Activated naive CD8-positive, alpha-beta T cell treated with anti-CD3 and anti-CD28 coated beads for 36 hours (primary cell): ENCODE measurements at places on chromosomes 4 and X. TPM values are rescaled to one million over a fixed set of nuclear protein-coding genes. Genes with fewer than 3 reads are reported as not detected.
A peak's percentile ranks its signal among the peaks of the same experiment; 100 is the strongest.

SLC38A5 gene
- total RNA-seq = 156 TPM

ACE2 gene
- total RNA-seq = not detected

SLC49A3 gene
- 0.43 TPM for total RNA-seq

SLITRK4 gene
- not detected for total RNA-seq

CYBB gene
- total RNA-seq = 0.50 TPM

JADE3 gene
- 0.85 TPM for total RNA-seq

CCDC120 gene
- total RNA-seq = 3.7 TPM

ARHGEF38 gene
- total RNA-seq = not detected

PHOX2B gene
- total RNA-seq = not detected

- H3K4me1 ChIP-seq = no peaks in the 10 kb centered on the region
- H3K4me3 ChIP-seq = no peak overlapping the region
- no peak for DNase-seq
- no peak overlapping the region for H3K27ac ChIP-seq
- H3K36me3 ChIP-seq = no peaks in the 10 kb centered on the region
These were observed 772.0 kb downstream of the TECRL start for GRCh38 chr4:63637270-63637669.

- H3K4me1 ChIP-seq = peaks cover 12% of the 10 kb centered on the region
- H3K4me3 ChIP-seq = no peak overlapping the region
- DNase-seq = no peak
- H3K27ac ChIP-seq = no peak overlapping the region
These were observed 97.6 kb downstream of the CASK start for GRCh38 chrX:41825796-41826195.

GRCh38 chr4:25246680-25247611 is 13.1 kb downstream of the PI4K2B start:
- H3K27ac ChIP-seq = no peak overlapping the region
- H3K4me1 ChIP-seq = peaks cover 25% of the 10 kb centered on the region
- no peaks in the 10 kb centered on the region for H3K27me3 ChIP-seq
- no peak overlapping the region for H3K4me3 ChIP-seq
- H3K36me3 ChIP-seq = peaks cover 44% of the 10 kb centered on the region
- no peak for DNase-seq

- no peaks in the 10 kb centered on the region for H3K27me3 ChIP-seq
- no peaks in the 10 kb centered on the region for H3K36me3 ChIP-seq
- no peak for DNase-seq
- H3K4me3 ChIP-seq = no peak overlapping the region
- no peak overlapping the region for H3K27ac ChIP-seq
These were observed 35.8 kb downstream of the CHRDL1 start for GRCh38 chrX:110759785-110760184.

- no peaks in the 10 kb centered on the region for H3K27me3 ChIP-seq
- H3K4me3 ChIP-seq = no peak overlapping the region
- H3K36me3 ChIP-seq = no peaks in the 10 kb centered on the region
- no peak overlapping the region for H3K27ac ChIP-seq
These were observed 185.5 kb upstream of the PITX2 start for GRCh38 chr4:110808351-110808878.

- H3K36me3 ChIP-seq = no peaks in the 10 kb centered on the region
- no peak overlapping the region for H3K27ac ChIP-seq
- H3K27me3 ChIP-seq = no peaks in the 10 kb centered on the region
- H3K4me1 ChIP-seq = no peaks in the 10 kb centered on the region
These were observed 34.9 kb upstream of the SH3RF1 start for GRCh38 chr4:169305651-169306050.

DNA sequence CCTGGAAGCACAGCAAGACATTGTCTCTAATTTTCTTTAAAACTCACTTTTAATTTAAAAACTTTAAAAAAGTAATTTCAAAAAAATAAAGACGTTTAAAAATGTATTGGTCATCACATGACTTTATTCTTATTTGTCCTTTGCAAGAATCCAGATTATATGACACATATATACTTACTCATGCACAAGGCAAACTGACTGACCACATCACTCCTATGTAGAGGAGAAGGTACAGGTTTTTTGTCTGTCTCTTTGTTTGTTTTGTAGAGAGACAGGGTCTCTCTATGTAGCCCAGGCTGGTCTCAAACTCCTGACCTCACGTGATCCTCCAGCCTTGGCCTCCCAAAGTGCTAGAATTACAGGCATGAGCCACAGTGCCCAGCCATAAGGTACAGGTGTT is 28.6 kb downstream of the MAML3 start:
- no peak overlapping the region for H3K27ac ChIP-seq
- H3K36me3 ChIP-seq = peaks cover 3% of the 10 kb centered on the region
- no peaks in the 10 kb centered on the region for H3K27me3 ChIP-seq
- no peak overlapping the region for H3K4me3 ChIP-seq

GRCh38 chr4:24582235-24582832 is 2.0 kb downstream of the DHX15 start:
- H3K27me3 ChIP-seq = no peaks in the 10 kb centered on the region
- H3K4me1 ChIP-seq = peaks cover 51% of the 10 kb centered on the region
- peaks cover 56% of the 10 kb centered on the region for H3K36me3 ChIP-seq

DNA sequence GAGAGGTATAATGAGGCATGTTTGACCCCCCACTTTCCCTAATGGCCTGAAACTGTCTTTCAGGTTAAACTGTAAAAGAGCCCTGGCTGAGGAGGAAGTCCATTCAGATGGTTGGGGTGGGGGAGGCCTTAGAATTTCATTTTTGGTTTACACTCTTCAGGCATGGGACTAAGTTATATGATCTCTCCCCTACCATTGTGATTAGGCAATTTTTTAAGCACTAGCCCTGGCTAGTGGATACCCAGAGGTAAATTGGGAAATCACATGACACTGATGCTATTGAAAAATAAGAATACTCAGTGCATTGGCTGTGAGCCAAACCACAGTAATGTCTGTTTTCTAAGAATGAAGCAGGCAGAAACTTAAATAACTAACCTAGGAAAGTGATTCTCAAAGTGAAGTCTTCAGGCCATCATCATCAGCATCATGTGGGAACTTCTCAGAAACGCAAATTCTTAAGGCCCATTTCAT is 149.7 kb downstream of the RRAGB start:
- DNase-seq = peak; percentile 2
- H3K27me3 ChIP-seq = peaks cover 7% of the 10 kb centered on the region
- no peak overlapping the region for H3K4me3 ChIP-seq
- peaks cover 16% of the 10 kb centered on the region for H3K4me1 ChIP-seq
- no peaks in the 10 kb centered on the region for H3K36me3 ChIP-seq

DNA sequence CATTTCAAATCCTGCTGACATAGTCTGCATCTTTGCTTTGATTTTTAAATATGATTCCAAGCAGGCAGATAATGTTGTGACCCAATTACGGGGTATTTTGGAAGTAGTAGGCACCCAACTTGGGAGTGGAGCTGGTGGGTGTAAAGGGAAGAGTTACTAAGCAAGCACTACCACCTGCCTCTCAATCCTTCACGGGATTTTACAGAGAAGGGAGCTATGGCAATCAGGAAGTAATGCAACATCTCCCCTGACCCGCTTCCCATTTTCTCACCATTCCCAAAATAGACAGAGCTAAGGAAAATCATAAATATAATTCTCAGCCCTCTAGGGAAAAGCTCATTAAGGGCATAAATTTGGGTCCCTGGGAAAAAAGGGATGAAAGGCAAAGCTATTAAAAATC is 9.2 kb downstream of the APBB2 start:
- H3K36me3 ChIP-seq = no peaks in the 10 kb centered on the region
- H3K27me3 ChIP-seq = peaks cover 48% of the 10 kb centered on the region
- no peak overlapping the region for H3K4me3 ChIP-seq
- peaks cover 2% of the 10 kb centered on the region for H3K4me1 ChIP-seq
- DNase-seq = no peak

- H3K36me3 ChIP-seq = peaks cover 3% of the 10 kb centered on the region
- H3K4me3 ChIP-seq = peak within 1 kb of the TSS; percentile 92
- H3K4me1 ChIP-seq = peaks cover 34% of the 10 kb centered on the region
- DNase-seq = peak; percentile 90
- peak within 1 kb of the TSS; percentile 98 for H3K27ac ChIP-seq
These were observed at the start of gene NEK1 for GRCh38 chr4:169611991-169612870. Gene NEK1 (minus strand): TSS chr4:169612583. CDS start chr4:169602630, 9,953 bp downstream.

DNA sequence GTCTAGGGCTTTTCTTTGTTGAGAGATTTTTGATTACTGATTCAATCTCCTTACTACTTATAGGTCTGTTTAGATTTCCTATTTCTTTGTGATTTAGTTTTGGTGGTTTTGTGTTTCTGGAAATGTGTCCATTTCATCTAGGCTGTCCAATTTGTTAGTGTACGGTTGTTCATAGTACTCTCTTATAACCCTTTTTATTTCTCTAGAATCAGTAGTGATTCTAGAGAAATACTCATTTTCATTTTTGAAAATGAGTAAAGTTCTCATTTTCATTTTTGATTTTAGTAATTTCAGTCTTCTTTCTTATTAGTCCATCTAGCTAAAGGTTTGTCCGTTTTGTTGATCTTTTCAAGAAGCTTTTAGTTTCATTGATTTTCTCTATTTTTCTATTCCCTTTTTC is 7.5 kb downstream of the IL13RA1 start:
- peaks cover 7% of the 10 kb centered on the region for H3K4me1 ChIP-seq
- H3K36me3 ChIP-seq = peaks cover 3% of the 10 kb centered on the region
- H3K27me3 ChIP-seq = peaks cover 24% of the 10 kb centered on the region
- H3K27ac ChIP-seq = no peak overlapping the region
- no peak for DNase-seq

GRCh38 chrX:33339219-33339618 is 127.9 kb upstream of the DMD start:
- DNase-seq = no peak
- H3K4me1 ChIP-seq = no peaks in the 10 kb centered on the region
- H3K27me3 ChIP-seq = no peaks in the 10 kb centered on the region
- H3K4me3 ChIP-seq = no peak overlapping the region
- H3K27ac ChIP-seq = no peak overlapping the region

DNA sequence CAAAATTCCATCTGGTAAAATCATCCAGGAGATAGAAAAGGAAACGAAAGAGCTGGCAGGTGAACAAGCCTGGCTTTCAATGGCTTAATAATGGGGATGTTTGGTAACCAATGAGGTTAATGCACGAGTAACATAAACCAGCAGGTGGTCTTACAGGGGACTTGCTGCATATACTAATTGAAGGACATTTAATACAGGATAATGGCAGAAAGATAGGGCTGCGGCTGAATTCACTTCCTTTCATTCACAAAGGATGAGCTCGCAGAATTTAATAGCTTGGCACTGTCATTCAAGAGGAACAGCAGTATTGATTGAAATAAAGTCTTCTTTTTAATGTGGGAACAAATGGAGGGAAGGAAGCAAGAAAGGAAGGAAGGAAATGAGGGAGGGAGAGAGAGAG is 156.3 kb upstream of the RAI2 start:
- H3K4me1 ChIP-seq = no peaks in the 10 kb centered on the region
- H3K27ac ChIP-seq = no peak overlapping the region
- no peak for DNase-seq
- no peaks in the 10 kb centered on the region for H3K36me3 ChIP-seq
- no peak overlapping the region for H3K4me3 ChIP-seq

DNA sequence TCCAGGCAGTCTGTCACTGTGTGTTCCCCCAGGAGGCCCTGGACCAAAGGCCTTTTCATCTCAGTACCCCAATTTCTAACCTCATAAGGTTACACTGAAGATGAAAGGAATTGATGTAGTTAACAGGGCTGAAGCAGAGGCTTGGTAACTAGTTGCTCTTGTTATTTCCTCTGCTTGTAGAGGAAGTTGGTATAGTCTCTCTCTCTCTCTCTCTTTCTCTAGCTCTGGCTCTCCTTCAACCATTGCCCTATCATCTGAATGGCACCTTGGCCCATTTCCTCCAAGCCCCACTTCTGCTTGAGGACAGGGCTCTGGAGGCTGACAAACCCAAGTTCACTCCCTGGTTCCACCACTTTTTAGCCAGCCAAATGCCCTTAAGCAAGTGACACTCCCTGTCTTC is 96.1 kb downstream of the MAMLD1 start:
- no peak overlapping the region for H3K27ac ChIP-seq
- H3K27me3 ChIP-seq = no peaks in the 10 kb centered on the region
- no peak overlapping the region for H3K4me3 ChIP-seq

GRCh38 chr4:40763228-40763716 is 13.5 kb downstream of the NSUN7 start:
- H3K4me3 ChIP-seq = no peak overlapping the region
- H3K4me1 ChIP-seq = peaks cover 8% of the 10 kb centered on the region
- H3K36me3 ChIP-seq = peaks cover 2% of the 10 kb centered on the region
- H3K27me3 ChIP-seq = peaks cover 8% of the 10 kb centered on the region

DNA sequence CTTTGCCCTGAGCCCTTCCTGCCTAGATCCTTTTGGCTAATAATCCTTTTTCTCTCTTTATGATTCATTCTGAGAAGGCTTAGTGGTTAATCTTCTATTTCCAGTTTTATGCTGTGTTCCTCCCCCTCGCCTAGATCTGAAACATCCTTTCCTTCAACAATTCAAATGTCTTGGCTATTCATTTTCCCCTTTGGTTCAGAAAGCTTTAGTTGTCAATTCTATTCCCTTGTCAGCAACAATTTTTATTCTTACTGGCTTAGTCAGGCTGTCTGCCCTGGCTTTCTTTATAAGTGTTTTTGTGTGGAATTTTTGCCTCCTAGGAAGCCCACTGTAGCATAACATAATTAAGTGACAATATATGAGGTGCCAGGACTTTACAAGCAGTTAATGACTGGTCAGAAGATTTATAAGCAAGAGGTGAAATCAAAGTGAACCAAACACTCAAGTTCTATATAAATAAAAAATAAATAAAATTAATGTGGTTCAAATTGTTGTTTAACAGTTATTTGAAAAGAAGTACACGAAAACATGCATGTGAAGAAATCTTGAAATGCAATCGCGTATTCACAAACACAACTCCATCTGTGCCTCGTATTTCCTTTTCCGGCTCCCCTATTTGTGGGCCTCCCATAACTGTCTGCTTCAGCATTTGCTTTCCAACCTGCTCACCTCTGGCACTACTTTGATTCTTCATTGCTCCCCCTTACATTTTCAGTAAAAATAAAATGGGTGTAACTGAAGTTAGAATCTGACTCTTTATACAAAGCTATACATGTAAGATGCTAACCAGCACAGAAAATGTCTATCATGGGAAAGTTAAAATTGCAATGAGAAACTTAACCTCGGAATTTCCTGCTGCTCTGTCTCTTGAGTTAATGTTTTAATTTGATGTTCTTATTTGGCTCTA is 235.4 kb downstream of the SPRY1 start:
- H3K4me1 ChIP-seq = peaks cover 8% of the 10 kb centered on the region
- no peaks in the 10 kb centered on the region for H3K36me3 ChIP-seq
- no peaks in the 10 kb centered on the region for H3K27me3 ChIP-seq
- no peak overlapping the region for H3K27ac ChIP-seq
- no peak for DNase-seq

DNA sequence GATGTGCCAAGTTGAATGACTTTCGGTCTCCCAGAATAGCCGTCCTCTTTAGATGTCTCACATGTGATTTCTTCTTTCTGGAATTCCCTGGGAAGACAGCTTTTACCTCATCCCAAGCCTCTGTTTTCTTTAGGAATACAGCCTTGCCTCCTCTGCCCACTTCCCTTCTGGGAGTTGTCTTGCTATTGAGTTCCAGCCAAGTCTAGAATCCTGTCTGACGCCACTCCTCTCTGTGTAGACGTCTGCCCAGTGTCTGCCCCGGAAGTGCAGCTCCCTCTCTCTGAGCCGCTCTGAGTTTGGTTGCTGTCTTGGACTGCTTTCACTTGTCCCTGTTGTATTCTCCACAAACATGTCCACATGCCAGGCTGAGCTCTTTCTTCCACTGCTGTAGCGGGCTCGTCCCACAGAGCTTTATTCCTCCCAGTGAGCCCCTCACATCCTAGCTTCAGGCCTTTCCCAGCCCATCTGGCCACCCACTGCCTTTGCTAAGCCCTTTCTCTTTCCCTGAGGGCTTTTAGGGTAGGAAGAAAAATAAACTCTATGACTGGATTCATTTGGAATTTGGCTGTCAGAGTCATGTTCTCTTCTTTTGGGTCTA is 9.0 kb upstream of the IGFBP7 start:
- H3K27ac ChIP-seq = no peak overlapping the region
- H3K4me3 ChIP-seq = no peak overlapping the region
- peaks cover 15% of the 10 kb centered on the region for H3K27me3 ChIP-seq
- no peaks in the 10 kb centered on the region for H3K36me3 ChIP-seq
- no peaks in the 10 kb centered on the region for H3K4me1 ChIP-seq
- DNase-seq = no peak
